Stimulated activated CD8-positive, alpha-beta memory T cell treated with anti-CD3 and anti-CD28 coated beads, Interleukin-4, amount 100 ng/mL, for 1 hour (primary cell): ENCODE measurements at places on chromosomes 2 and 18.

GRCh38 chr2:65622951-65623535 lies 190.6 kb upstream of the SPRED2 start:
- no peak for DNase-seq

DNA sequence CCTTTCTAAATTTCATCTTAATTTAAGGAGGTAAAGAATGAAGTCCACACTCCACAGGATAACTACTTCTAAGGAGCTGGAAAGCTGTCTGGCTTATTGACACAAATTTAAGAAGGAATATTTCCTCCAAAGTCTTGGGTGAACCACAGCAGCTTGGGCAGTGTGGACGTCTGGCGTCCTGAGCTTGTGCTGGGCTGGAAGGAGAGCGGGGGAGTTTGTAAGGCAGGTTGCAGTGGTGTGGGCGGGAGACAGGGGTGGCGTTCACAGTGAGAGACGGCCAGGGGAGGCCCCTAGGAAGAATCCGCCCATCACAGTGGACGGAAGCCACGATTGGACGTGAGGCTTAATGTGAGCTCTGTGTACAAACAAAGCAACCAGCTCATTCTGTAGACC lies 25.7 kb downstream of the ADI1 start:
- DNase-seq: no peak

DNA sequence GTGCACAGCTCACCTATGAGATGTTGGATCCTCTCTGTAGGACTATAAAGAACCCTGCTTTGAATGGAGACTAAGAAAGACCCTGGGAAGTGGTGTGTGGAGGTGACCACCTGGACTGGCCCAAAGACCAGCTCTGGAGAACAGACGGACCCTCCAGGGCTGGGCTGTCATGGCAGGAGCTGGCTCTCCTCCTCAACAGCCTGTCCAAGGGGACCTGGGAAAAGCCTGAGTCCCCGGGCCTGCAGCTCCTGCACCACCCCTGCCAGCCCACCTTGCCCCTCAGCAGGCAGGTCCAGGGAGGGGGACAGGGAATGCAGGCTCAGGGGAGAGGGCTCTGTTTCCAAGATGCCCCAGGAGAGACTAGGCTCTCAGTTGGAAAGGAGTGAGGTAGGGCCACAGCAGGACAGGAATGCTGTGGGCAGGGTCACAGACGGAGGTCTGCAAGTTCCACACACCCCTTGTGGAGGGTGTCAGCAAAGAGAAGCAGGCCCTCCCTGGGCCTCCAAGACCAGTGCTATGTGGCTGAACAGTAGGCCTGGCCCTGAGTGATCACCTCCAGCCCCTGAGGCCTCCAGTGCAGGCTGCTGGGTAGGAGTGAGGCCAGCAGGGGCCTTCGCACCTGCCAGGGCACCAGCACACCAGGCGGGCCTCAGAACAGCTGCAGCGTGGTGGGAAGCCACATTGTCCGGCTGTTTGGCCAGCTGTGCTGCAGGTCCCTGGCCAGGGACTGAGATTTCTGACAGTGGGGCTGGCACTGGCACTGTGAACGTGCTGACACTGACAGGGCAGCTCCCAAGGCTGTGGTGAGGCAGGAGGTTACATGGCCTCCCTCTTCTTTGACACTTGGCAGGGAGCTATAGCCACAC lies 86.4 kb upstream of the OTOS start:
- no peak for DNase-seq

DNA sequence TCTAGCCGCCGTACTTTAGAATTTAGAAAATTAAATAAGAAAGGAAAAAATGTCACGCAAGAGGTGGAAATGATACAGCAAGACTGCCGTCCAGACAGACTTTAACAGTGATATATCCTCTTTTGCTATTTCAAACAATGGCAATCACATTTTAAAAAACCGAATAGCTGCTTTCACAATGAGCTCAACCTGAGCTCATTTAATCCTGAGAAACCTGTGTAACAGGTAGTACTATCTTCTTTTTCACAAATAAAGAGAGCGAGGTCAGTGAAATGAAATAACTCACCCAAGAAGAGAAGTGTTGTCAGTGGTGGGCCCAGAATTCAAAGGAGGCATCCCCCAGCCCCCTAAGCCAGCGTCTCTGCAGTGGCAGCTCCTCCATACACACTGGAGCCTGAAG lies 60.7 kb upstream of the DAPL1 start:
- no peak for DNase-seq

DNA sequence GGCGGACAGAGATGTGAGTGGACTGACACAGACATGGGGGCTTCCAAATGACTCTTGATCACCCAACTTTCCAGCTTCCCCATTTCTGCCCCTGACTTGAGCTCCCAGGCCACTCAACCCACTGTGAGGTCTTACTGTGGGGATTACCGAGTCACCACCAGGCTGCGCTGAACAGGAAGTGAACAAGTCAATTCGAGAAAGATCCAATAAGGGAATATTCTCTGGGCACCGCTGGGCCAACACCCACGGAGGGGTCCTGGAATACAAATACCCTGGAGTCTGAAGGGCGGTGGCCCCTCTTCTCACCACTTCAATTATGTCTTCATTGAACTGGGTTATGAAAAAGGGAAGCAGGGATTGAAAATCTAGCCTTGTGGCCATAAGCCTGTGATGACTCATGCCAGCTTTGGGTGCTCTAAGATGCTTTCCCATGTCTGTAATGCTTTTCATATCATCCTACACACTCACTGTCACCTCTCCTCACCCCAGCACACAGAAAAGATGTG lies 37.7 kb downstream of the BCL11A start:
- DNase-seq: no peak

DNA sequence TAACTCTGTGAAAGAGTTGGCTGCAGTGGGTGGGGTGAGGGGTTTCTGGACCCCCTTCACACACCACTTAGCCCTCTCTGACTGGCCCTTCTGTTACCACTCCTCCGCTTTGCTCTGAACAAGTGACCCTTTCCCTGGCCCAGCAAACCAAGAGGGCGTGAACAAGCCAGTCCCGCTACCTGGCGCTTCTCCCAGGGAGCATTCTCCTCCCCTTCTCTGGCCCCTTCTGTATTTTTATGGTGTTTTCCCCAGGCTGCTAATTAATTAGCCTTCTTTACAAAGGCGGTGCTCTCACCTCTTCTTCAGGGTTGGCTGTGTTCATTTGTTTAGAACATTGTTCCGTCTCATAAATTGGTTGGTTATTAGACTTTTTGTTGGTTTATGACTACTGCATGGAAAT lies 180.1 kb downstream of the MGAT5 start:
- no peak for DNase-seq

DNA sequence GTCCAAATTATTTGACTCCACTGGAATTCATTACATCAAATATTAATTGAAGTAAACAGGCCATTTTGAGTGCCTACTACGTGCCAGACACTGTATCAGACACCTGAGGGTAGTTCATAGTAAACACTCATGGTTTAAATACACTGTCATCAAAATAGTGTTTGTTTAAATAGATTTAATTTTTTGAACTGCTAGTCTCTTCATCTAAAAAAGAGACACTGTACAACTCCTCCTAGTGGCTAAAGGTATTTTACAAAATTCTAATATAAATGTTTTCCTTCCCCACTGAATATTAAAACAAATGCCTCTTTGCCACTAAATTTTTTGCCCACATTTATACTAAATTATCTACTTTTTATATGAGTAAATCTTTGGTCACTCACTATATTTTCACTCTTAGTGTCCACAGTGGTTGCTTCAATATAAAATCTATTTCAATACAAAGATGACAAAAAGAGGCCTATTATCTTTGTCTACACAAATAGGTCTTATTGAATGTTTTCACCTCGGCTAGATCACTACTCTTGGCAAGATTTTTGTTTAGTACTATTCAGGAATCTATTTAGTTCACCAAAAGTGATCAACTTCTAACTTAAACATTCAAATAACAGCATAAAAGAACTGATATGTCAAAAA lies 122.1 kb downstream of the TMEM247 start:
- no peak for DNase-seq

- DNase-seq: no peak
Observed at GRCh38 chr18:43855376-43855775, 578.1 kb upstream of the SYT4 start.

DNA sequence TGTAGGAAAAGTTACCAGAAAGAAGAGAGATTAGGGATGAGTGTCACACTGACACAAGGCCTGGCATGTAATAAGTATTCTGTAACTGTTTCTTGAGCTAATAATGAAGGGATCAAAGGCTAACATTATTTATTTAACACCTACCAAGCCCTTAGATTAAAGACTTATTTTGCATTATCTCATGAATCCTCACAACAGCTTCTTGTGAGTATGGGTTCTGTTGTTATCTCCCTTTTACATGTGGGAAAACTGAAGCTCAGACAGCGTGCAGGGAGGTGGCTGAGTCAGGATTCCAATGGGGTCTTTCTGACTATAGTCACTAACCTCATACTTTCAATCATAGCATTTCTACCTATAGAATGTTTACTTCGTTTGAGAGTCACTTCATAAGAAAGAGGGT lies 79.0 kb upstream of the PROKR1 start:
- DNase-seq: no peak

DNA sequence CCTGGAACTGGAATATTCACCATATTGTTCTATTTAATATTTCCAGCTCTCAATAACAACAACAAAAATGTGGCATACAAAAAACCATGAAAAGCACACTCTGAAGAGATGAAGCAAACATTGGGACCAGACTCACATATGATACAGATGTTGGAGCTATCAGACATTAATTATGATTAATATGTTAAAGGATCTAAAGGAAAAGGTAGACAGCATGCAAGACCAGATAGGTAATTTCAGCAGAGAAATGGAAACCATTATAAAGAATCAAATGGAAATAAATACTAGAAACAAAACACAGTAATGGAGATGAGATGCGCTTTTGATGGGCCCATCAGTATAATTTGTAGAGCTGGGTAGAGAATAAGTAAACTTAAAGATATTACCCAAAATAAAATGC lies 50.9 kb upstream of the MGAT4A start:
- DNase-seq: no peak

GRCh38 chr2:48693645-48694044 lies 61.9 kb downstream of the LHCGR start:
- DNase-seq: no peak

- DNase-seq: no peak
Observed at GRCh38 chr2:16506366-16506765, 159.3 kb downstream of the CYRIA start.
